ENCODE measurements at places on chromosomes 11 and 22.

GRCh38 chr22:31952094-31952401, 7.7 kb downstream of the YWHAH start:
- DNase-seq, result no peak

DNA sequence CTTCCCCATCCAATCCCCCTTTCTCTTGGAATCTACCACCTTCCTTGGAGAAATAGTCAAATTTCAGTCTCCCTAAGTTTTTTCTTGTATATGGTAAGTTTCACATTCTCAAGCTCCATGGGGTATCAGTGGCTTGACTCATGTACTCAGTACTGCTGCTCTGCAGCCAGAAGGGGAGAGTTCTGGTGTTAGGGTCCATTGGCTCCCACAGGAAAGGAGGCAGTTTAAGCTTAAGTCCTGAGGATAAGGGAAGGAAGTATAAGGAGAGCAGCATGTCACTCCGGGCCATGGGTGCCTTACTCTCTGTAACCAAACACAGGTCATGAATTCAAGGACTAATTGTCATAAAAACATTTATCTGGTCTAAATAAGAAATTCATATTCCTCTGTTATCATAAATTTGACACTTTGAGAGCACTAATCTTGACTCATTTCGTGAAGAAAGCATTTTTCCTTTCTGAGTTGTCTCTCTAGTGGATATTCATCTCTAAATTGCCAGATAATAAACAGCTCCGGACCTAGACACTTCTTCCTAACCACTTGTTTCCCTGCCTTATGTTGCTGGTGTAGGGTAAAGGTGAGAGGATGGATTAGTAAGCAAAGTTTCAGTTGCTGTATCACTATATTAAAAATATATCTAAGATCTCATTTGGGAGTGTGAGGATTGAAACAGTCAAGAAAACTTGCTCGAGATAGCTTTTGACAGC, 20.1 kb upstream of the SORL1 start:
- DNase-seq, result no peak

DNA sequence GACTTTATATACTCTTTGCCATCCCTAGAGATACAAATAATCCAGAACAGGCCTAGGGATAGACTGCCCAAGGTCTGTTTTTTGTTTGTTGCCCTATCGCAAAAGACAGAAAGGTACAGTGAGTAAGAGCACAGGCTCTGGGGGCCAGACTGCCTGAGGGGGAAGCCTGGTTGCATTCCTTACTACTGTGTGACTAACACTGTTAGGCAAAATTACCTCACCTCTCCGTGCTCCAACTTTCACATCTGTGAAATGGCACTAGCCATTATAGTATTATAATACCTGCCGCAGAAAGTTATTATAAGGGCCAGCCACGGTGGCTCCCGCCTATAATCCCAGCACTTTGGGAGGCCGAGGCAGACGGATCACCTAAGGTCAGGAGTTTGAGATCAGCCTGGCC, 14.5 kb downstream of the SLC35F2 start:
- no peak for DNase-seq

DNA sequence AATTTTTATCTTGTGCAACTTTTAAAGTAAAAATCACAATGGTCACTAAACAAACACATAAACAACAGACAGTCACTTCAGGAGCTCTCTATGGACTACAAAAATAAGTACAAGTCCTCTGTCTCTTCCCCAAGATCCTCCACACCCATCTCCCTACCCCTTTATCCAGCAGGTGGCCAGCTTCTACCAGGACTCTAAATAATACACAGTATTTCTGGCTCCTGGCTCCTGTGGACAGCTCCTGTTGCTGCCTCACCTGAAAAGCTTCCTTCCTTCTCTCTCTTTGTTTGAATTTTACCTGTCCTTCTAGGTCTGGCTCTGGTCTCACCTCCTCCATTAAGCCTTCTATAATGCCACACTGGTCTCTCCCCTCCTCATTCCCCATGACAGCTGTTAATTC, 86.1 kb downstream of the CLPB start:
- no peak for DNase-seq

DNA sequence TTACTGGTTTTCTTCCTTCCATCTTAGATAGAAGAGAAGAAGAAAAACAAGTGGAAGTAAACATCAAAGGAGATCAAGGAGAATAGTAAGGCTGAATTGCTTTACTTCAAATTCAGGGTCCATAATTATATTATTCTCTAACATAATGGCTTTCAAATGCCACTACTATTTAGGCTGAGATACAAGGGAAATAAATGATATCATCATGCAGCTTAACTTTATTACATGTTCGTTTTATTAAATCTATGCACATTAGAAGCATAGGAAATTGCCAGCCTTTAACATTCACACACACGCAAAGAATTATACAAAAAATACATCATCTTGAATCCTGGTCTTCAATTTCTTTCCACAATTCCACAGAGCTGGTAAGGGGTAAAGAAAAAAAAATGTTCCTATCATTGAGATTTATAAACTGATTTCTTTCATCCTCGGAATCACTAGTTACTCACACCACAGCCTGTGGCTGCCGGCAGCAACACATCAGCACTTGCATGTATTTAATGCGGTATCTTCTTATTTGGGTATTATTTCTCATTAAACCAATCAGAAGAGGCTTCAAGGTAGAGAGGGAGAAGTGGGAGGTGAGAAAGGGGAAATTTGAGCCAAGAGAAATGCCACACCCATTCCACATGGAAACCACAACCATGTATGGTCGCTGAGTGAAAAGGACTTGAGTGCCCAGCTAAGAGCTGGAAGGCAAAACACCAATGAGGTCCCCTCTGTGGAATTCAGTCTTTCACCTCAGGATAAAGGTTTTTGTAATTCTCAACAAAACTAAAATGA, 26.3 kb downstream of the SYTL2 start:
- no peak for DNase-seq

DNA sequence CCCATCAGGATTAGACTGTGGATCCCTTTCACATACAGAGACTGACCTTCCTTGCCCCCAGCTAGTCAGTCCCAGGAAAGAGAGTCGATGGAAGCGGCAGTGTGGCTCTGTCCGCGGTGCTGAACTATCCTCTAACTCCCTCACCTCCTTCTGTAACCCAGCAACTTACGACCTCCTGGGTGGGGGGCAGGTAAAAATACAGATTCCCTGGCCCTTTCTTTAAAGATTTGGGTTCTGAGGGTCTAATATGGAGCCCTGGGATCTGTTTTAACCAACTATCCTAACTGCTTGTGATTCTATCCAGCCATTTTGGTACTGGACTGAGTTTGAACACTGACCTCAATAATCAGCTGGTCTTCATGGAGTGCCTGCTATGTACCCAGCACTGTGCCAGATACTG, 23.2 kb downstream of the MFNG start:
- no peak for DNase-seq

- DNase-seq, result no peak
Observed at GRCh38 chr11:43239791-43240190, 72.0 kb upstream of the API5 start.

DNA sequence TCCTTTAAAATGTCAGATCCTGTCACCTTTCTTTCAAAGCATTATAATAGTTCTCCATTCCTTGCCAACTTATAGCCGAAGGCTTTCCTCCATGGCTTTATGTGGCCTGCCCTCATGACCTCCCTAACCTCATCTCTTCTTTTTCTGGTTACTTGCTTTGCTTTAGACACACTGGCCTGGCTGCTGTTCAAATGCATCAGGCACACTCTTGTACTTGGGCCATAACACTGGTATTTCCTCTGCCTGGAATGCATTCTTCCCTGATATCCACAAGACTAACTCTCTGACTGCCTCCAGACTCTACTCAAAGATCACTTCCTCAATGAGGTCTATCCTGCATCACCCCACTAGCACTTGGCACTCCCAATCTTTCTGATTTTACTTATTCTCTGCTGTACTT, 710.3 kb downstream of the KCNA4 start:
- DNase-seq, result peak; percentile 90

DNA sequence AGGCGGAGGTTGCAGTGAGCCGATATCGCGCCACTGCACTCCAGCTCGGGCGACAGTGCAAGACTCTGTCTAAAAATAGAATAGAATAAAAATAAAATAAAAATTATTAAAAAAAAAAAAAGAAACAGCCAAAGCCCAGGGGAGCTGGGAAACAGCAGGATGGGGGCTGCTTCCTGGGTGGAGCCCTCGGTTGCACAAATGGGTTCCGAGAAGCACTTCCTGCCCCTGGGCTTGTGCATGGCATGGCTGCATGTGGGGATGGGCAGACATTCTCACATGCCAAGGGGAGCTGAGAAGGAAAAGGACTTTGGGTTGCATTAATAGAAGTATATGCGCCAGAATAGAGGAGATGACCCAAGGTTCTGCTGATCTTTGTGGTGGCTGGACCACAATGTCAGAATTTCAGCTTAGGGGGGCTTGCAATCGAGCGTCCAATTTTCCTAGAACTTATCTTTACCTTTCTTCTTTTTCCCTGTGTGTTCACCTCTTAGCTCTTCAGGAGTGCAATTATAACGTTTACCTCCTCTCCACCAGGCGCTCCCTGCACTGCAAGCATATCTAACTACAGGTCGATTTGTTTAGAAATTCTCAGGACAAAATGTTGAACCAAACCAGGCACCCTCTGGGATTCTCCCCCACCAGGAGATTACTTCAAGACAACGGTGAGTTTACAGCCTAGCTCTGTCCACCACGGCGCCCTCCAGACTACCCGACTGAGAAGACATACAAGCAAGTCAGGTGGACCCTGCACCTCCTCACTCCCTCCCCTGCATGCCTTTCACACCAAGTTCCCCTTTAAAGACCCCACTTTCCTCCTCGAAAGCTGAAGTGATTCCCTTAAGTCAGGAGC, 53.2 kb downstream of the SHISAL1 start:
- no peak for DNase-seq

GRCh38 chr11:2932850-2933251, 3.6 kb upstream of the PHLDA2 start:
- DNase-seq, result no peak

DNA sequence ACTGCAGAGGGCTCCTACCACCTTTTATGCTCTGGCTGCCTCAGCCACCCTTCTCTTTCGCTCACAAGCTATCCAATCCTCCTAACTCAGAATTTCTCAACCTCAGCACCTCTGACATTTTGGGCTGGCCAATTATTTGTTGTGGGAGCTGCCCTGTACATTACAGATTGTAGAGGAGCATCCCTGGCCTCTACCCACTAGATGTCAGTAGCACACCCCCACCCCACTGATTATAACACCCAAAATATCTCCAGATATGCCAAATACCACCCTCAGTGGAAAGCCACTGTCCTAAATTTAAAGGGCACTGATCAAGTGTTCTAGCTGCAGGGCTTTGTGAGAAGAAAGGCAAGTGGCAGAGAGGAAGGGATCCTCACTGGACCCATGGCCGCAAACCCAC, 443.1 kb downstream of the SOX6 start:
- DNase-seq, result no peak

DNA sequence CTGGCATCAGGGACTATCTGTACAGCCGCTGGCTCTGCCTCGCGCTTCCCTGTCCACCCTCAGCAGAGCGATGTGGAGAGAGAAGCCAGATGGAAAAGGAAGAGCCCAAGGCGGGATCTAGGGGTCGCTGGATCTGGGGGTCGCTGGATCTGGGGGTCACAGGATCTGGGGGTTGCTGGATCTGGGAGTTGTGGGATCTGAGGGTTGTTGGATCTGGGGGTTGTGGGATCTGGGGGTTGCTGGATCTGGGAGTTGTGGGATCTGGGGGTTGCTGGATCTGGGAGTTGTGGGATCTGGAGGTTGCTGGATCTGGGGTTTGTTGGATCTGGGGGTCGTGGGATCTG, 2.0 kb upstream of the MS4A10 start:
- no peak for DNase-seq

DNA sequence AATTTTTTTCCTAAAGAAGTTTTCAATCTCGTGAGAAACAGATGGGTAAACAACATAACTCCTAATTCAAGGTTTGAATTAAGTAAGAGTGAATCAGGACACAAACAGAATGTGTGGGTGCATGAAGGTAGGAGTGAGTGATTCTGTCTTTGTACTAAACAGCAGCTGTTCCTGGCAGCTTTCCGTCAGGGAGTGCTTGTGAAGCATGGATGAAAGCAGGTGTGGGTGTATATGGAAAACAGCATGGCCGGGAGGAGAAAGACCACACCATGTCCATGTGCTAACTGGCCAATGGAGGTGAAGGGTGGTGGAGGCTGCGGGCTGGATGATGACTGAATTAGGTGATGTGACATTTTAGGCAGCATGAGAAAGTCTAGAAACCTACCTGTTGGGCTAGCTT, 49.6 kb downstream of the BARX2 start:
- DNase-seq, result no peak

- DNase-seq, result peak; percentile 96
Observed at GRCh38 chr11:116984589-116984988, 113.6 kb downstream of the SIK3 start.

DNA sequence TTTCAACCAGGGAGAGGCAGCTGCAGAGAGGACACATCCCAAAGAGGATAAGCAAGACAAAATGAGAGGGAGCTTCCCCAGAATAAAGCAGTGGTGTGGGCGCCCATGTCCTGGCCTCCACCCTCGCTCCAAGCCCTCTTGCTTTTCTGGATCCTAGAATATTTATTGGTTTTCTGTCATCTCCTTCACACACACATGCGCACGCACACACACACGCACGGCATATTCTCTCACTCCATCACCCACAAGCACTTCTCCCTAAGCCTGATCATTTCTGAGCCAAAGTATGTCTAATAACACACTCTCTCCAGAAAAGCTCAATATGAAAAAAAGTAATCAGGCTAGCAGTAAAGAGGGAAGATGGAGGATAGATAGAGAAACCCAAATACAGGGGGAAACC, 7.6 kb downstream of the IGSF9B start:
- no peak for DNase-seq

DNA sequence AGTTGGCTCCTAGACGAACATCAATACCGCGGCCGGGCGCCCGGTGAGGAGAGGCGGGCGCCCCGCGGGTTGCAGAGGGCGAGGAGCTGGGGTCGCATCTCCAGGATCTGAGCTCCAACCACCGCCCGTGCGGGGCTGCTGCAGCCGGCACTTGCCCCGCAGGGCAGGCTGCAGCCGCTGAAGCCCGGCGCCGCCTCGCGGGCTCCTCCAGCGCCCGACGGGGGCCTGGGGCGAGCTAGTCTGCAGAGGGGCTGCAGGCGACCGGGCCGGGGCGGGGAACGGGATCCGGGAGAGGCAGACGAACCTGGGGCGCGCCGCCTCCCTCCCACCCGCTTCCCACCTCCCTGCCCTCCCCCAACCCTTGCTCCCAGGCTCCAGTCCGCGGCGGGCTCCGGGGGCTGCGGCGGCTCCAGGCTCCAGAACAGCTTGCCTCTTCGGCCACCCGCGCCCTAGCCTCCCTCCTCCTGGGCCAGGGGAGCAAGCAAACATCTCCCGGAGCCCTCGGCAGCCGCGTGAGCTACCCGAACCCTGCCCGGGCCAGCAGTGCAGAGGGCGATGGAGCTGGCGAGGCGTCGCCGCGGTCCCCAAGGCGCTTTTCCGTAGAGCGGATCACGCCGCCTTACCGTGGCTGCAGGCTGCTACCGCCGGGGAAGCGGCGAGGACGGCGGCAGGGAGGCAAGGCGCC, 802 bp downstream of the TENM4 start:
- no peak for DNase-seq

GRCh38 chr11:34840736-34841386, 75.3 kb downstream of the APIP start:
- DNase-seq, result no peak

Measured in AG04449 (cell line).